Activated CD4-positive, alpha-beta T cell treated with anti-CD3 and anti-CD28 coated beads, Interleukin-2, amount 50 U/mL, for 48 hours (primary cell): ENCODE measurements at places on chromosomes 3 and 15.

GRCh38 chr3:36210840-36211651, 169.3 kb upstream of the STAC start:
- no peak for DNase-seq

GRCh38 chr3:73622091-73622805, 2.5 kb downstream of the PDZRN3 start:
- no peak for DNase-seq

GRCh38 chr3:186985661-186986364, 55.5 kb downstream of the ST6GAL1 start:
- no peak for DNase-seq

DNA sequence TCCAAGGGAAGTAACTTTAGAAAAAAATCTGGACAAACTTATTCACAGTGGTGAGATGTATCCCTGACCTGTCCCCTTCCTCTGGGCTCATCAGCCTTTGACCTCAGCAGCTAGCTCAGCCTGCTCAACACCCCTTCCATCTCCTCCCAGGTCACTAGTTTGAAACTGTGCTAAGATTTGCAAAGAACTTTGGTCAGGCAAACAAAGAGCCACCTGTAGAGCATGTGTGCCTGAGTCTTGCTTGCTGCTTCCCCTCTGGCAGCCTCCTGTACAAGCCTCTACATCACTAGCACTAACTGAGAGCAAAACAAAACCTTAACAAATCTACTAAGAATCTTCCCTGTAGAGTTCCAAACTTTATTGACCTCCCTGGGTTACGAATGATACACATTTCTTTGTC, 43.9 kb downstream of the NR1I2 start:
- no peak for DNase-seq
